Left ventricle myocardium inferior (tissue), 1 donor: ENCODE measurements at places on chromosomes 7 and 10. TPM values are rescaled to one million over a fixed set of nuclear protein-coding genes. Genes with fewer than 3 reads are reported as not detected.
A peak's percentile ranks its signal among the peaks of the same experiment; 100 is the strongest.

GRCh38 chr10:30357806-30358205 is 8.7 kb upstream of the MTPAP start:
- no peak for DNase-seq

GRCh38 chr7:101626069-101626671 is 2.9 kb downstream of the MYL10 start:
- DNase-seq = no peak

DNA sequence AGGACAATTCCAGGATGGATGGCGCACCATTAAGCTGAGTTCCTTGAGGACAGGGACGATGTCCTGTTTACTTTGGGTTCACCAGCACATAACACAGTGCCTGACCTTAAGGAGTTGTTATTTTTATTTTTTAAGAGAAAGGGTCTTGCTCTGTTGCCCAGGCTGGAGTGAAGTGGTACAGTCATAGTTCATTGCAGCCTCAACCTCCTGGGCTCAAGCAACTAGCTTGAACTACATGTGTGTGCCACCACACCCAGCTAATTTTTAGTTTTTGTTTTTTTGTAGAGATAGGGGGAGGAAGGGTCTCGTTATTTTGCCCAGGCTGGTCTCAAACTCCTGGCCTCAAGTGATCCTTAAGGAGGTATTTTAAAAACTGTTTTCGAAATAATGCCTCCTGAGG is 1.7 kb upstream of the CALU start:
- no peak for DNase-seq

DNA sequence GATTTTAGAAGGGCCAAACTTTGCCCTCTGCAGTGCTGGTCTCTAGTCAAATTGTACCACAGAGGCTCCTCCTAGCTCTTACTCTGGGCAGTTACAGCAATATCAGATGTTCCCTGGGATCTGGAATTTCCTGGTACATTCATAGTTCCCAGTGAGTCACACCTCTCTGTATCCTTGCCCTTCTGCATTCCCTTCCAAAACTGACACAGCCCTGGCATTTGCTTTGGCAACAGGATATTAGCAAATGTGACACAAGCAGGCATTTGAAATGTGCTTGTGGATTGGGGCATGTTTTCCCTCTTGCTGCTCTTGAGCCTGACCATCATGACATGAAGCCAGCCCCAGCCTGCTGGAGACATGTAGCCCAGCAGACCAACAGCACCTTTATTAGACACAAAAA is 284.7 kb upstream of the AKR1E2 start:
- no peak for DNase-seq

- peak; percentile 62 for DNase-seq
These were observed 112.1 kb downstream of the FAM53B start for GRCh38 chr10:124632064-124632531.

- no peak for DNase-seq
These were observed 51.4 kb downstream of the DNMBP start for GRCh38 chr10:99958302-99958701.

SPDYE16 gene
- 0.22 TPM for total RNA-seq

GRCh38 chr7:158791107-158791506 is 38.2 kb downstream of the ESYT2 start:
- DNase-seq = no peak

GRCh38 chr7:37047260-37047659 is 323.0 kb upstream of the AOAH start:
- no peak for DNase-seq

BTBD16 gene
- total RNA-seq = not detected

GRCh38 chr10:89494068-89494467 is 41.3 kb downstream of the SLC16A12 start:
- no peak for DNase-seq

- DNase-seq = no peak
These were observed 34.4 kb upstream of the SLC29A3 start for GRCh38 chr10:71284544-71285179.

DNA sequence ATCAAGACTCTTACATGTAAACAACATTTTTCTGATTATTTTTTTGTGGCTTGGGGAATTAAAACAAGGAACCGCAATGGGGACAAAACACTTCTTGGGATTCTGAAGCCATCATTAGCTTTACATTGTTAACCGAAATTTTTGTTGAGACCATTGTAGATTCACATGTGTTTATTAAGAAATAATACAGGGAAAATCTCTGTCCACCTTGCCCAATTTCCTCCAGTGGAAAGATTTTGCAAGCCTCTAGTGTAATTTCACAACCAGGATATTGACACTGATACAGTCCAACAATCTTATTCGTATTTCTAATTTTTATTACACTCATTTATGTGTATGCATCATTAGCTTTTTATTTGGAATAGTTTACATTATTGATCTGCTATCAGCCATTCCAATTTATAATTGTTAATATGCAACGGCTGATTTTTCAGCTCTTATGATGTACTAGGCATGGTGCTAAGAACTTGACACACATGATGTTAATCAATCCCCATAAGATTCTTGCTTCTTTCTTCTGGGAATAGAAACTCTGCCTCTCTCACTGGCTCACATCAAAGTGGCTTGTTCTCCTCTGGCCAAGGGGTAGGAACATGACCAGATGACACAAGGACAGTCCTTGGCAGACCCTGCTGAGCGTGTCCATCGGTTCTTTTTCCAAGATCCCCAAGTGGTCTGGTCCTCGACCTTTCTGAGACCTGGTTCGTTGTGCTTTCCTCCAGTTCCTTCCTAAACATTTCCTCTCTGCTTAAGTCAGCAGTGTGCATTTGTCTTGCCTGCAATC is 137.6 kb downstream of the ADAM12 start:
- DNase-seq = no peak

TAS2R3 gene
- 0.41 TPM for total RNA-seq

DNA sequence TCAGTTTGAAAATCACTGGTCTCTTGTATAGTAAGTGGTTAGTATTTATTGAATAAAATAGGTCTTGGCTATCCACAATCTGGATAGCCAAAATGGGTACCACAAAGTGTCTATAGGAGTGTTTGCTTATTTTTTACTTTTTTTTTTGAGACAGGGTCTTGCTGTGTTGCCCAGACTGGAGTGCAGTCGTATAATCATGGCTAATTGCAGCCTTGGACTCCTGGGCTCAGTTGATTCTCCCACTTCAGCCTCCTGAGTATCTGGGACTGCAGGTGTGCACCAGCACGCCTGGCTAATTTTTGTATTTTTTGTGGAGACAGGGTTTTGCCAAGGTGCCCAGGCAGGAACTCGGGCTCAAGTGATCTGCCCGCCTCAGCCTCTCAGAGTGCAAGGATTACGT is 2.8 kb downstream of the RBM33 start:
- no peak for DNase-seq

NHLRC2 gene
- total RNA-seq = 50.1 TPM

DNA sequence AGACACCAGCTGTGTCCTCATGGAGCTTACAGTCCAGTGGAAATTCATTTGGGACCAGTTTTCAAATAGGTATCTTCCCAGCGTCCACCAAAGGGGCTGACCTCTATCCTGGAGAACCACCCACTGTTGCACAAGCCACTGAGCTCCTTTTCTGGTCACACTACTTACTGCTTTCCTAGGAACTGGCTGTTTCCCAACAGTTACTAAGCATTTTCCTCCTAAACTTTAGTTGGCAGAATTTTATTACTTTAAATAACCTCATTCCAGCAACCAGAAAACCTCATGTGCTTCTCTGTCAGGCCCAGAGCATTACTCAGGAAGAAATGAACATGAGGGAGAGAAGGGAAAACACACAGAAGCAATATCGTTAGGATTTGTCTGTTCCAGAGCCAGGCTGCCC is 183.1 kb downstream of the GPAM start:
- no peak for DNase-seq

DNA sequence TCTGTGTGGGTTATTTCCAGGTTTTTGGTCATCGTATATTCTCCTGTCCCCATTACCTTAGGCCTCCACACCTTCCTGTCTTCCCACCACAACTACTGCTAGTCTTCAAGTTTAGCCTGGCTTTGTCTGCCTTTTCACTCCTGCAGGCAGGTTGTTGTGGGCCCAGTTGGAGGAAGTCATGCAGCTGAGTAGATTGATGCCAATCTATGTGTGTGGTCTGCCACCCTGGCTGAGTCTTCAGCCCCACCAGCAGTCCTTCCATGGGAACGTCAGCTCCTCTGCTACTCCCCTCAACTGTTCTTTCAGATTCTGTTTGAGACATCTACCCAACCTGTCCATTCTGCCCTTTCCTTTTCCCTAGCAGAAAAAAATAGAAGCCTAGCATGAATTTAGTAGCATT is 6.3 kb downstream of the RINT1 start:
- DNase-seq = no peak

TMEM273 gene
- 29.0 TPM for total RNA-seq
